ENCODE measurements at places on chromosomes 11 and 22. TPM values are rescaled to one million over a fixed set of nuclear protein-coding genes. Genes with fewer than 3 reads are reported as not detected.

DNA sequence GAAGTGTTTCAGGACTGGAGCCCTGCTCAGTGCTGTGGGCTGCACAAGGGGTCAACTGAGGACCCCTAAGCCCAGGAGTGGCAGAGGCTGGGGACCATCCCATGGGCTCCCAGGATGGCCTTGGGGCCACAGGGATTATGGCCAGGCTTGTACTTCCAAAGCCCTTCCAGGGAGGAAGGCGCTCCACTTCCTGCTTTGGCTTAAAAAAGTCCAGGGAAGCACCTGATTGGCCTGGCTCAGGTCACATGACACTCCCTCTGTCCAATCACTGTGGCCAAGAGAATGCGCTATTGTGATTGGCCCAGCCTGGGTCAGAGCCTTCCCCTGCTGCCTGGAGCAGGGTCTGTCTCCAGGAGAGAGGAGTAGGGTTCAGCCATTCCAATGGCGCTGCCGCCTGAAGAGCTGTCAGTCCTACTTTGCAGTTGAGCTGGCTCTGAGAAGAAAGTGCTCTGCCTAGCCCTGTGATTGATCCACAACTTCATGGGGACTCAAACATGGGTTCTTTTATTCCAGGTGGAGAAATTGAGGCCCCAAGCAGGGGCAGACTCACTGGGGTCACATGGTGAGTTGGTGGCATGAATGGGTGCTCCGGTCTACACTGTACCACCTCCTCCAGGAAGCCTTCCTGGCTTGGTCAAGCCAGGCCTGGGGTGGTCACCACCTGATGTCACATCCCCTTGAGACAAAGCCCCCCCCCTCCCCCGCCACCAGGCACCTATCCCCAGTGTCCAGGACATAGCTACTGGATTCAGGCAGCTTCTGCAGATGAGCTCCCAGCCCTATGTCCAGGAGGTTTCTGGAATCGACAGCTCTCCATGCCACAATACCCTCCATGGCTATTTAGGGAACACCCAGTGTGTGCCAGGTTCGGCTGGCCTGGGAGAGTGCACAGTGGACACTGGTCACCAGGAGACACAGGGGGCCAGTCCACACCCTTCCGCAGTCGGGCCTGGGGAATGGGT, 48.2 kb downstream of the RTN4R start:
- H3K27me3 ChIP-seq, result no peaks in the 10 kb centered on the region
- no peaks in the 10 kb centered on the region for H3K36me3 ChIP-seq
- DNase-seq, result no peak
- H3K4me3 ChIP-seq, result no peak overlapping the region
- no peak overlapping the region for H3K27ac ChIP-seq

- no peaks in the 10 kb centered on the region for H3K4me1 ChIP-seq
- H3K27ac ChIP-seq, result no peak overlapping the region
- no peak overlapping the region for H3K4me3 ChIP-seq
- peaks cover 16% of the 10 kb centered on the region for H3K27me3 ChIP-seq
- no peak for DNase-seq
Measured at GRCh38 chr22:38841211-38841610, 2.6 kb downstream of the NPTXR start.

DNA sequence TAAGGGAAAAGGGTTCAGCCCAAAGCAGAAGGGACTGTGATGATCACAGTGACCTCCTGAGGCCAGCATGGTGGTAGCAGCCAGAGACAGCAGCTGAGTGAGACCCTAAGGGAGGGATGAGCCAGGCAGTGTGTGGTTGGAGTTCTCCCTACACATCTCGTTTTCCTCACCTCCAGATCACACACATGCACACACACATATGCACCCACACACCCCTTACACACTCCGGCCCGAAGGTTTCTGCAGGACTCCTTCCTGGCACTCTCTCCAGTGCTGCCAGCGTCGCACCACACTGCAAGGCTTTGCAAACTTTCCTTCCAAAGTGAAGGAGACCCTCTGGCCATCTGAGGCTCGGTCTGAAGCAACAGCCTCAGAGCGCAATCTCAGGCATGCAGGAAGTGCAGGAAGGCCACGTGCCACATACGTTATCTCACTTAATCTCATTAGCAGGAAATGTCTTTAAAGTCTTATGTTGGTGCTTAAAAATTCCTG, 26.9 kb upstream of the TP53I11 start:
- DNase-seq, result no peak
- no peaks in the 10 kb centered on the region for H3K36me3 ChIP-seq
- H3K4me1 ChIP-seq, result peaks cover 13% of the 10 kb centered on the region
- no peak overlapping the region for H3K27ac ChIP-seq
- H3K27me3 ChIP-seq, result no peaks in the 10 kb centered on the region

The OR10A6 gene
- total RNA-seq, result not detected

- H3K4me1 ChIP-seq, result no peaks in the 10 kb centered on the region
- DNase-seq, result no peak
- no peak overlapping the region for H3K27ac ChIP-seq
- H3K4me3 ChIP-seq, result no peak overlapping the region
- no peaks in the 10 kb centered on the region for H3K36me3 ChIP-seq
- H3K27me3 ChIP-seq, result no peaks in the 10 kb centered on the region
Measured at GRCh38 chr11:104812103-104812788, 86.0 kb downstream of the CASP12 start.

DNA sequence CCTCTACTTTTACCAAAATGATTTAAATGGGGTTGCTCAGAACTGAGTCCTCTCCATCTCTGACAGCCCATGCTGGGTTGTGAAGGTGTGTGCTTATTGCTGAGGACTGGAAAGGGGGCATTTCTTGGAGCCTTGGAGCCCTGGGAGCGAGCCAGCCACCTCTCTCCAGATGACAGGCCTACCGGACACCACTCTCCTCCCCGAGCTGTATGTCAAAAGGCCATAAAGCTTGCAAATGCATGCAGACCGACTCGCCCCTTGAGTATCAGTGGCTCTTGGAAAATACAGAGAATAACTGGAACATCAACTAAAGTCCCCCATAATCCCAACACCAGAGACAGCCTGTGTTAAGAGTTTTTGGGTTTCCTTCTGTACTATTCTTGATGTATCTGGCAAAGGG, 67.9 kb upstream of the PITPNB start:
- no peak overlapping the region for H3K4me3 ChIP-seq
- H3K27ac ChIP-seq, result no peak overlapping the region
- peak; percentile 35 for DNase-seq

The SLC25A18 gene
- total RNA-seq, result 2.2 TPM

The CENPM gene
- 30.0 TPM for total RNA-seq

- no peak overlapping the region for H3K27ac ChIP-seq
- H3K4me3 ChIP-seq, result no peak overlapping the region
- H3K27me3 ChIP-seq, result 0 out of 2 replicates have a peak, but pooled peaks cover 5% of the 10 kb centered on the region
- no peak for DNase-seq
Measured at GRCh38 chr22:25922141-25922540, 180.2 kb downstream of the MYO18B start.

- H3K4me3 ChIP-seq, result peak overlapping the region; percentile 52
- H3K4me1 ChIP-seq, result peaks cover 6% of the 10 kb centered on the region
- DNase-seq, result peak; percentile 69
- no peaks in the 10 kb centered on the region for H3K27me3 ChIP-seq
Measured at GRCh38 chr11:22432291-22433093, 94.3 kb downstream of the SLC17A6 start.

- peaks cover 3% of the 10 kb centered on the region for H3K4me1 ChIP-seq
- H3K36me3 ChIP-seq, result no peaks in the 10 kb centered on the region
- no peak for DNase-seq
- peak overlapping the region; percentile 36 for H3K4me3 ChIP-seq
- H3K27ac ChIP-seq, result no peak overlapping the region
Measured at GRCh38 chr11:12109591-12110196, 696 bp upstream of the MICAL2 start.

- H3K36me3 ChIP-seq, result no peaks in the 10 kb centered on the region
- peak overlapping the region; percentile 15 for H3K4me3 ChIP-seq
- peaks cover 82% of the 10 kb centered on the region for H3K27me3 ChIP-seq
- peaks cover 29% of the 10 kb centered on the region for H3K4me1 ChIP-seq
- no peak for DNase-seq
- no peak overlapping the region for H3K27ac ChIP-seq
Measured at GRCh38 chr11:31806186-31806927, 4.8 kb downstream of the PAX6 start.

The CHKA gene
- 86.6 TPM for total RNA-seq

DNA sequence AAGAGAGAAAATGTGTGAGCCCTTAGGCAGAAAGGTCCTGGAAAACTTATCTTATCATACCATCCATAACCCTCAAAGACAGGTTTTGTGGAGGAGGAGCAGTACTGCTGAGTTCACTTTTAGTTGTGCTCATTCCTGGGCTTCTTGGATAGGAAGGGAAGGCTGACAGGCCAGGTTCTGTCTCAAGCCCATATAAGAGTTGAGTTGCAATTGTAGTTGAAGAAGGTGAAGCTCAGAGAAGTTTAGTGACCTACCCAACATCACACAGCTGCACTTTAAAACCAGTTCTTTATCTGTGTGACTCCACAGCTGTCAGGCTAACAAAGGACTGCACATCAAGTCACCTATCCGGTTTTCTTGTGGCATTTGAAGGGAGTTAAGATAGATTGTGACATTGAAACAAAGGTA, 13.0 kb downstream of the TEAD1 start:
- no peak overlapping the region for H3K4me3 ChIP-seq
- no peak for DNase-seq
- peaks cover 44% of the 10 kb centered on the region for H3K4me1 ChIP-seq
- peaks cover 12% of the 10 kb centered on the region for H3K27me3 ChIP-seq
- no peaks in the 10 kb centered on the region for H3K36me3 ChIP-seq
- no peak overlapping the region for H3K27ac ChIP-seq

The PLEKHB1 gene
- 13.5 TPM for total RNA-seq

DNA sequence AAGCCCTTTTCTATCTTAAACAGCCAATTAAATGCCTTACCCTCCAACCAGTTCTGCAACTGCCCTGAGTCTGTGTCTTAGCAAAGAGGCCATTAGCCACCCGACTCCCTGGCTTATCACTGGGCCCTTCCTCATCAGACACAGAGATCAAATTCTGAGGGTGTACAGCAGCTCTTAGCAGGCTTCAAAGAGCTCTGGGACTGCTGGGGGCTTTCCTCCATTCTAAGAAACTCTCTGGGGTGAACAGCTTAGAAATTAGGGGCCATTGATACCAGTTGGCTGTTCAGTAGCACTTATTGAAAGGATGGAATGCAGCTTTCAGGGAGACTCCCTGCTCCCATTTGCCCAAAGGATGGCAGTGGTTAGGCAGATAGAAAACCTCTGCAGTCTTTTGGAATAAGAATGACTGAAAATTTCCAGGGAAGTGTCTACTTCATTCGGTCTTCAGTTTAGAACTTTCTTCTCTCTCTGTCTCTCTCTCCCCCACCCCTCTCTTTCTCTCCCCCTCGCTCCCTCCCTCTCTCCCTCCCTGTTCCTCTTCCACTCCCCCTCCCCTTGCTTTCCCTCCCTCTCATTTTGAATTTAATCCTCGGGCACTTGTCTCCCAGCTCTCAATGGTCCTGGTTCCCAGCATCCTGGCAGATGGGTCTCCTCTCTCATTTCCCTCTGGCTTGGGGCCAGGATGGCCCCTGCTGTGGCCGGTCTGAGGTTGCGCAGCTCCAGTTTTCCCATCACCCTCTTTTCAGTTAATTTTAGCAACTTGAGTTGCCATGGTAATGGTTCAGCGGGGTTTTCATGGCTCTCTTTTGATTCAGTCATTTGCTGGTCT, 76.4 kb downstream of the COMMD9 start:
- H3K4me1 ChIP-seq, result no peaks in the 10 kb centered on the region
- no peak for DNase-seq
- H3K27ac ChIP-seq, result no peak overlapping the region

The UPB1 gene
- total RNA-seq, result not detected
